COLO829 (cell line): ENCODE measurements at places on chromosomes 5 and 9.

DNA sequence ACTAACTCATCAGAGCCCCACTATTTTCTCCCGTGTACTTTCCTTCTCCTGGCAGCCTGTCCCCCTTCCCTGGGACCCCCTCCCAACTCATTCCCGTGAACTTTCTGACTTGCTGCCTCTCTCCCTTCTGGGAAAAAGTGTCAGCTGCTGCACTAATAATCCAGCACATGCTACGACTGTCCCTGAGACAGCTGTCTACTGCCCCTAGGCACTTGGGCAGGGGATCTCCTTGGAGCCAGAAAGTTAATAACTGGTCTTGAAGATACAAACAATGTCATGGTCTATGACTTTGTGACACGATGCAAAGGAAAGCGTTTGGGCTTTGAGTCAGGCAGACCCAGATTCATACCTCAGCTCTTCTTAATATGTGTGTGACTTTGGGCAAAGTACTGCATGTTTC is 10.1 kb upstream of the RNF183 start:
- DNase-seq, result no peak

- DNase-seq, result no peak
Measured at GRCh38 chr5:163826201-163826600, 320.8 kb downstream of the MAT2B start.

DNA sequence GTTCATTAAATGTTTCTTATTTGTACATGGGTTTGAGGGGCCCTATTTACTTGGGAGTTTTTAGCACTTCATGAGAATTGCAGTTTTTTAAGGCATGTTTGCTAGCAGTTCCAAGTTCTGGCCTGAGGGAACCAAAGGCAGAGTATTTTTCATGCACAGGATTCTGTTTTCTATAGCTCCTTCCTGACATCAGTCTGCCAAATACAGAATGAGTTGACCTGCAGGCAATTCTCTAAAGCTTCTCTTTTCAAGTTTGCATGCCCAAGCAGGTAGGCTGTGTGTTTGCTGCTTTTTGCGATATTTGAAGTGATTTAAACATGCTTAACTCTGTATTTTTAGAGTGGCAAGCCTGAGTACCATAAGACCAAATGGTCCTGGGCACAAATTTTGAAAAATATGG is 75.8 kb downstream of the AOPEP start:
- no peak for DNase-seq

DNA sequence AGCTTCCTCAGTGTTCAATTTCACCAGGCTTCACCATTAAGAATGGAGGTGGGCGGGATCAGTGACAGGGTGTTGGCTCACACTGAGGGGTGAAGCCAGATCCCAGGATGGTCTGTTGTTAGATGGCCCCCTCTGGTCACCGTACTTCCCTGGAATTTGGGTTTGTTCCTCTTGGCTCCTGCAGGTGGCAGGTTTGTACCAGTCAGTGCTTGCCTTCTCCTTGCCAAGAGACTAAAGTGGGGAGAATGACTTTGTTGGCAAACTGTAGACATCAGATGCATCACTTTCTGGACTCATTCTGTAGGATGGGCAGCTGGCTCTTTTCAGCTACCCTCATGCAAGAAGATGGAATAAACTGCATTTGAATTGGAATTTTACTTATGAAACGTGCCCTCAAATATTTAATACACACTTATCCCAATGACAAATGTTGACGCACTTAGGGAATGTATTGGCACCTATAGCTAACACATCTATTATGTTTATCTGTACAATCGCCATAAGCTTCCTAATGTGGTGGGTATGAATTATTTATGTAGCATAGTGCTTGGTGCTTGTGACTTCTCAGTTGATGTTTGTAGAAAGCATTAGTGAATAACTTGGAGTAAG is 31.4 kb upstream of the ANKRD55 start:
- DNase-seq, result peak; percentile 37

- peak; percentile 57 for DNase-seq
Measured at GRCh38 chr5:169710675-169711074, 73.6 kb downstream of the DOCK2 start.

- peak; percentile 13 for DNase-seq
Measured at GRCh38 chr5:73764586-73764985, 138.6 kb downstream of the ARHGEF28 start.

DNA sequence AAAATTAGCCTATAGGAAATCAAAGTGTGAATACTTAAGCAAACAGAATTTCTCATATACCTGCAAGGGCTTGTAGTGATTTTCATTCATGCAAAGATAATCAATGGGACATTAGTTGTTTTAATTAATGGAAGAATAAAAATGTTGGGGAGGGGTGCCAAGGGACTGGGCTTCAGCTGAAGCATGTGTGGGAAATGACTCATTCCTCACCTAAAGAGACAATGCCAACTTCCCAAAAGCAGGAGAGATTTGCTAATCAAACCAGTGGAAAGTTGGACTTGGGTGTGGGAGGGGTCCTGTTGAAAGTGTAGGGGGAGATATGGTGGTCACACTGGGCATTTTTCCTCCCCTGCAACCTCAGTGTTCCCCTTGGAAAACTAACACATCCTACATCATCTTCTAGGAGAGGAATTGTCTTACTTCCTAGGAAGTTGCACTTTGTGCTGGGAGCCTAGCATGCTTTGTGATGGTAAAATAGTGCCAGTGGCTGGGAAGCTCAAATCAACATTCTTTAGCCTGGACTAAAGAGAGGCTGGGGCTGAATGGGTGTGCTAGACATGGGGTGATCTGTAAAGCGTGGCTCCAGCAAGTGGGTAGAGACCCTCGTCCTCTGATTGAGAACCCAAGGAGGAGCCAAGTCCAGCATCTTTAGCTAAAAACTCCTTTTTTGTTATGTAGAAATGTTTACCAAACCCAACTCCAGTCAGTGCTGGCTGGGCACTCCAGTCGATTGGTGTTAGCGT is 6.4 kb upstream of the LHX2 start:
- no peak for DNase-seq

- no peak for DNase-seq
Measured at GRCh38 chr5:36659411-36659810, 53.0 kb downstream of the SLC1A3 start.

- DNase-seq, result no peak
Measured at GRCh38 chr5:94855543-94855942, 237.1 kb downstream of the SLF1 start.

DNA sequence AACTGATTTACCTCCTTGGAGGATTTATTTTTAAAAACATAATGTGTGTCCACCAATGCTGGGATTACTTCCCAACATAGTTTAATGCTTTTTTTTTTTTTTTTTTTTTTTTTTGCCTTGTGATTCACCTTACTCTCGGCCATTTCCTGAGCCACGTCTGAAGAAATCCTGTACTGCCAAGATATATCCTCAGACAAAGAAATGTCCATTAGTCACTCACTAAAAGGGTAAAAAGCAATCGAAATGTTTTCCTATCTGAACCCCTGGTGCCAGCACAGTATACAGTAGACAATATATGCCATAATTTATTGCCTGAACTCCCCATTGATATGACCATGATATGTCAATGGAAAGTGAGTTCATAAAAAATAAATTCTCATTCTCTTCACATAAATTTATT is 344.1 kb downstream of the BNC2 start:
- no peak for DNase-seq

- DNase-seq, result no peak
Measured at GRCh38 chr5:53891159-53891558, 330.7 kb downstream of the NDUFS4 start.

DNA sequence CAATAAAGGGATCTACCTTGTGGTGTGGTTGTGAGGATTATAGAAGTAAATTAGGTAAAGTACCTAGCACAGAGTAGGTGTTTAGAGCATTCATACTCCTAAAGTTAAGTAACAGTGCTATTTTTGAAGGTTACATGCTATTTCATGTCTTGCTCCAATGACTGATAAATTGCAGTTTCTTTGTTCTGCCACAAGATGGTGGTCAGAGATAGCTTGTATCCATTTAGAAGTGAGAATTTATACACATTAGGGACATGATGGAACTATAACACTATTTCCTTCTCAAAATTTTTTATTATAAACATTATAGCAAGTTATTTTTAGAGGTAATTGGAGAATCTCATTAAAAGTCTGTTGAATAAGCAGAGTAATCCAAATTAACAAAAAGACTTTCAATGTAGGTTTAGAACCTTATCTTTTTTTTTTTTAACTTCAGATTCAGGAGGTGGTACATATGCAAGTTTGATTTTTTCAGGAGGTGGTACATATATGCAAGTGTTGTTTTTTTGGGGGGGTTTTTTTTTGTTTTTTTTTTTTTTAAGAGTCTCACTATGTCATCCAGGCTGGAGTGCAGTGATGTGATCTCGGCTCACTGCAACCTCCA is 17.1 kb downstream of the MTREX start:
- DNase-seq, result peak; percentile 31

DNA sequence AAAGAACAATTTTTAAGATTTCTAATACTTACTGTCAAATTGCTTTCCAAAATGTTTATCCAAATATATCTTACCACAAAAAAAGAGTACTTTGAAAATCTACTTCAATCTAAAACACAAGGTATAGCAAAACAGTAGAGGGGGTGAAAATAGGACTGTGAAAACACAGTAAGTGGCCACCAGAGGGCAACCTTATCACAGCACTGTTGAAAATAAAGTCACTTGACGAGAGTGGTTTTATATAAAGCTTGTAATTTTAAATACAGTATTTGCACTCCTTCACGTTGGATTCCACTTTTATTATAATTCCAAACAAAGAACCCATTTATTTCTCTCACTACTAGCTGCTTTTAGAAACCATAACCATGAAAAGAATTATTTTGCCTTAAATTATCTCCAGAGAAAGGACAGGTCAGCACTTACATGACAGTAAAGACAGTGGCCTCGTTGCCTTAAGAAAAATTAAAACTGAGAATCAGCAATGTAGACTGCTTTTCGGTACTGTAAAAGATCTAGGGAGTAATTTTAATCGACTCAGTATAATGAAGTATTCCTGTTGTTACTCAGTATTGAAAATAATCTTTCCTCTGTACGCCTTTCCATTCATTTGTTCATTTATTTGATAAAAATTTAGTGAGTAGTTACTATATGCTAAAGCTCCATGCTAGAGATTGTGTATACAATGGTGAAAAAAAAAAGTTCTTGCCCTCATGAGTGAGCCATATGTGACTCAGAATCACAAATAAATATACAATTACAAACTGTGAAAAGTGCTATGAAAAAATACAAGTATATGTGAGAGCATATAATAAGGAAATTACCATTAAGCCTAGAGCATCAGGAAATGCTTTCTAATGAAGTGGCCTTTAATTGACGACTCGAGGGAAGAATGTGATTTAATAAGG is 40.0 kb upstream of the CDK5RAP2 start:
- peak; percentile 88 for DNase-seq

DNA sequence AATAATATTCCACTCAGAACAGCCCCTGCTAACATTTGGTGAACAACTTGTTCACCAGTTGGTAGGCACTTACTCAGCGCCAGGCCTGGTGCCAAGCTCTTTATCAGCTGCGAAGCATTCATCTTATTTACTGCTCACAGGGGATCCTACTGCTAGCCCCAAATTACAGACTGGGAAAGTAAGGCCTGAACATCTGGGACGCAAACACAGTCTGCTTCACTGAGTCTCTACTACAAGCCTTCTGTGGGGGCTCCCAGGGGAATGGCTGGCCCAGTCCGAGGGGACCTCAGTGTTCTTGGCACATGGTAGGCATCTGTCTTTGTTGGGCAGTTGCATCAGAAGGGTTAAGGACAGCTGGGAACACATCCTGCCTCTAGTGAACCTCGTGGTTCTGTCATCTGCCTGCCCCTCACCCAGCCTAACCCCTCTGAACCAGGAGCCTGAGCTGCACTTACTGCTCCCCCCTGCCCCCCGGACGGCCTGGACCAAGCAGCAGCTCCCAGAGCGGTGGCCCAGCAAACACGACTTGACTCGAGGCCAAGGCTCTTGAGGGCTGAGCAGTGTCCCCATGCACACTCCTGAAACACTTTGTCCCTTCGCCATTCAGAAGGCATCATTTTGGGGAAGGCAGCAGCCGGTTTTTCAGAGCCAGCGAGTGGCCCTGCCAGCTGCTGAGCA is at the start of gene PHYHD1:
Gene PHYHD1 (plus strand): TSS at position 602 of the 678 bp plus-strand sequence. CDS start 1,342 bp downstream, outside the sequence.
- DNase-seq, result no peak

- DNase-seq, result no peak
Measured at GRCh38 chr5:137570070-137570469, 70.9 kb upstream of the SPOCK1 start.

- no peak for DNase-seq
Measured at GRCh38 chr5:142499591-142500226, 174.9 kb upstream of the SPRY4 start.

GRCh38 chr5:68287976-68288706 is 72.6 kb downstream of the PIK3R1 start:
- peak; percentile 40 for DNase-seq

GRCh38 chr5:117494188-117494587 is 919.6 kb upstream of the SEMA6A start:
- DNase-seq, result no peak

- no peak for DNase-seq
Measured at GRCh38 chr9:113317777-113318176, 14.6 kb upstream of the RNF183 start.

DNA sequence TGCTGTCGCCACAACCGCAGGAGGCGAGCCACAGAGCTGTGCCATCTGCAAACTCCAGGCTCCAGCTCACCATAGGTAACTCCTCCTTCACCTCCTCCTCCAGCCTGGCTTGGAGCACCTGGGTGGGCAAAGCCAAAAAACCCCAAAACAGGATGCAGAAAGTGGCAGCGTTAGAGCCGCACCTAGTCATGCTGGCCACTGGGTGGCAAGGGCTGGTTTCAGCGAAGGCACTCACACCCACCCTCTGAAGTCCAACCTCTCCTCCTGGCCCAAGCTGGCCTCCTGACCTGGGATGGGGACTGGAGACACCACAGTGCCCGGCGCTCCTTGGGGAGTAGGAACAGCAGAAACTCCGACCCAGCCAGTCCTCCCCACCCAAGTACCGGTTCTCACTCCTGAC is 28.7 kb upstream of the ZNF354B start:
- no peak for DNase-seq

GRCh38 chr5:86977190-86977589 is 290.5 kb upstream of the RASA1 start:
- DNase-seq, result no peak

- DNase-seq, result no peak
Measured at GRCh38 chr5:140321796-140322195, 18.9 kb upstream of the PFDN1 start.

- DNase-seq, result no peak
Measured at GRCh38 chr5:112554101-112554977, 135.3 kb upstream of the EPB41L4A start.

DNA sequence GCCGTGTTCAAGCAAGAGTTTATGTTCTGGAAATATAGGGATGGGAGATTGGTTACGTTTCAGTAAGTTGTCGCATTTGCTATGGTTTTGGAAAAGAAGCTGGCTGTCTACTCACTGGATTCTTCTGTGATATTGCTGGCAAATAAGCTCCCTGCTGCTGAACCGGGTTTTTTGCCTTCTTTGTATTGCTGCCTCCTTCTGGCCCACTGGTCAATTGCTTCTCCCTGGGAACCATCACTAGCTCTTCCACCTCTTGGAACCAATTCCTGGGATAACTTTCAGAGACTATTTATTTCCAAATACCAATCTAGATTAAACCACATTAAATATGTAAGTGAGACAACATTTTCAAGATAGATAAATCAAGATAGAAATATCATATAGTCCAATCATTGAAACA is 43.0 kb downstream of the NUDT12 start:
- no peak for DNase-seq

- no peak for DNase-seq
Measured at GRCh38 chr5:126199467-126199866, 223.7 kb upstream of the GRAMD2B start.
